Smooth muscle cell of bladder (primary cell): ENCODE measurements at places on chromosomes 7 and 10. TPM values are rescaled to one million over a fixed set of nuclear protein-coding genes. Genes with fewer than 3 reads are reported as not detected.

The CACUL1 gene
- total RNA-seq = 15.4 and 17.7 TPM in 2 replicates

The MYH16 gene
- total RNA-seq = not detected in 2 replicates

The PLXDC2 gene
- total RNA-seq = 20.9 and 33.3 TPM in 2 replicates

The ABCB4 gene
- 3.4 and 5.5 TPM in 2 replicates for total RNA-seq

The TAS2R3 gene
- total RNA-seq = 0.85 and 1.8 TPM in 2 replicates
